Psoas muscle (tissue), 8 donors: ENCODE measurements at places on chromosomes 11 and 22.

GRCh38 chr22:35437049-35437448 lies 37.1 kb downstream of the MCM5 start:
- no peak for DNase-seq

GRCh38 chr22:49550766-49551362 lies 276.8 kb downstream of the BRD1 start:
- no peak for DNase-seq

DNA sequence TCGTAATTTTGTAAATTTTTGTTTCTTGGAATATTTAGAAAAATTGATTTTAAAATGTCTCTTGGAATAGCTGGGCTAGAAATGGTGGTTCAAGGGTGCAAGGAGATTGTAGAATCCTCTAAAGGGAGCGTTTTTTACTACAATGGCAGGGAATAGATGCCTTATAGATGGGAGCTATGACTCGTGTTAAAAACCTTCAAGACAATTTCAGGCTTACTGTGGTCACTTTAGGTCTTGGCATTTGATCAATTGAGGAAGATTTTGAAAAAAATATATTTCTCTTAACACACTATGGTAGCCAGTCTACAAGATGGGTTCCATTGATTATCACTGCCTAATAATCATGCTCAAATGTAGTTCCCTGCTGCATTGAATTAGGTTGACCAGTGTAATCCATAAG lies 25.0 kb downstream of the METTL15 start:
- no peak for DNase-seq

DNA sequence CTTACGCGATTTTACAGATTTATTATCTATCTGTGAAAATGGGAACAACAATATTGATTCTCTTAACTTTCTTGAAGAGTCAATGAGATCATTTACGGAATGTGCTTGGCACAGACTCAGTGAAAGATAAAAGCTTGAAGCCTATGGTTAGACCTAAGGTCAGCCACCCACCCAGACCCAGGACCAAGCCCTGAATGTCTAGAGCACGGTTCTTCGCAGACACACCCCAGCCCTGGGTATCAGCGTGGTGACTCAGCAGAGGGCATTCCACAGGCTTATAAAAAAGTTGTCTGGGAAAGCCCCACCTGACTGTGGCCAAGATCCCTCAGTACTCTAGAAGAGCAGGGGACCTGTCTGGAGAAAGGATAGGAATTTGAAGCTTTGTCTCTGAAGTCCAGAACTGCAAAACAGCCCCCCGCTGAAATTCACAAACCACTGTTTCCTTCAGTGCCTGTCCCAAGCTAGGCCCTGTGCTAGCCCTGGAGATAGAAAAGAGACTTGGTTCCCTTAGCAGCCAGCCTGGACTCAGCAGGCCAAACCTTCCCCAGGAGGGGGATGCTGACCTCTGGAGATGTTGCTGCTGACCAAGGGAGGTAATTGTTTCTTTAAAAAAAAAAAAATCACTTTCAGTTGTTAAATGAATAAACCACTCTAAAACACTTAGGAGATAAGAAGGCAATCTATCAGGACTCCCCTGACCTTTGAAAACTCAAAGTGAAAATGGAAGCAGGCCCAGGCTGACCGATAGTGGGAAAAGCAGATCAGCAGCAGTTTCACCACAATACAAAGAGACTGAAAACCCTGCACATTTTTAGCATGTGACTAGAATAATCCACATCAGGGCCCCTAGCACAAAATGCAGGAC lies 114.0 kb downstream of the ABTB2 start:
- no peak for DNase-seq

- DNase-seq: no peak
These were observed 59.9 kb downstream of the LARGE1 start for GRCh38 chr22:33860386-33860785.

GRCh38 chr22:18968011-18968749 lies 32.1 kb upstream of the PRODH start:
- no peak for DNase-seq

GRCh38 chr11:81255895-81256294 lies 1477.8 kb downstream of the FAM181B start:
- no peak for DNase-seq

GRCh38 chr22:17471886-17472535 lies 91.3 kb upstream of the SLC25A18 start:
- no peak for DNase-seq
